ENCODE measurements at places on chromosomes 12 and 14.

DNA sequence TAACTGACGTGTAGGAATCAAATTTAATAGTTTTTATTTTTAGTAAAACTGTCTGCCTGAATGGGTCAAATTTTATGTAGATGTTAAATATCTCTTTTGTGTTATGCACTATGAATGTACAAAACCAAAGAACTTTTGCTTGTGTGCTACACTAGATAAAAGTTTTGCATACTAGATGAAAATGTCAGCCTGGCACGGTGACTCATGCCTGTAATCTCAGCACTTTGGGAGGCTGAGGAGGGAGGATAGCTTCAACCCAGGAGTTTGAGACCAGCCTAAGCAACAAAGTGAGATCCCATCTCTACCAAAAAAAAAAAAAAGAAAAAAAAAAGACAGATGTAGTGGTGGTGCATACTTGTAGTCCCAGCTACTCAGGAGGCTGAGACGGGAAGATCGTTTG is 11.1 kb downstream of the AEBP2 start:
- DNase-seq = no peak

- no peak for DNase-seq
Measured at GRCh38 chr14:89613260-89614008, 196.4 kb upstream of the FOXN3 start.

DNA sequence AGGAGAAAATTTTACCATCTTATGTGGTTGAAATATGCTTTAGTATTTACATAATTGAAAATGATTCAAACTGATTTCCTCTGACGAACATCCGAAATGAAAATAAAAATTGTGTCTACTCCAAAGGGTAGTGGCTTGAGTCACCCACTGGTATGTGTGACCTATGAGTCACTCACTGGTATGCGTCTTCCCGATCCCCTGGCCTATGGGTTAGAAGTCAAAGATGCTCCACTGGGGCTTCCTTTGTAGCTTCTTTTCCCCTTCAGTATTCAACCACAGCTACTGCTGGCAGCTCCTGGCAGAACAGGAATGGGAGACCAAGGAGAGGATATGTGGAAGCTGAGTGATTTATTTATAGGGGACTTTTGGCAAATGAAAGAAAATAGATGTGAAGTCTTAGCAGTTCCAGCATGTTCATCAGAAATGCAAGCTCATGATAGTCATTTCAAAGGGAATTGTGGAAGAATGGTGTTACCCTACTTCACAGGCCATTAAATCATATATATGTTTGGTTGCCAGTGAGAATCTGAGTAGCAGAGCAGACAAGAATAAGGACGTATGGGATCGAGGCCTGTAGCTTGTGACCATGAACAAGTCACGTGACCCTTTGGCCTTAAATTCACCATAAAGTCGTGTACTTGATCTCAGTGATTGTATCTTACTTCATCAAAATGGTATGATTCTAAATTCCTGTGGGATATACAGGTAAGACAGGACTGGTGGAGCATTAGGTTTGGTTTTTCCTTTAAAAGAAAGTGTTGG is 108.3 kb downstream of the CRADD start:
- no peak for DNase-seq

GRCh38 chr12:89326239-89327040 is 25.9 kb downstream of the DUSP6 start:
- DNase-seq = no peak

DNA sequence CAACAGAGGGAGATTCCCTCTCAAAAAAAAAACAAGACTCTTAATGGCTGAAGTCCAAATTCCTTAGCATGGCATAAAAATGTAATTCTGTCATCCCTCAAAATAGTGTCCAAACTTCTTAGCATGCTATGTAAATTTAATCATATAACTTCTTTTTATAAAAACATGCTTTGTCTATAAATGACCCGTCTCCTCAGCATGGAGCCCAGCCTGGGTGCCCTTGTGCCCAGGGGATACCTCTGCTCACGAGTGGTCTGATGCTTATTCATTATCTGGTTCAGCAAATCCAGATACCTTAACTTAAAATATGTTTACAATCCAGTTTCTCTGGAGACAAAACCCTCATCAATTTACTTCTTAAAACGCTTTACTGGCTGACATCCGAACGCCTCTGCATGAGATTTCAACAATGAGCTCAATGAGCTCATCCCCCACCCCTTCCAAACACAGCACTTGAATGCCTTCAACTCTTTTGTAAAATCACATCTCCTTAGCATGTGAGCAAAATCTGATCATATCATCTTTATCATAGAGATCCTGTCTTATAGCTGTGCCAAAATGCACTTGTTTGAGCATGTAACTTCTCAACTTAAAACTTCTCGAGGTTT is 15.7 kb downstream of the RTL1 start:
- DNase-seq = no peak

DNA sequence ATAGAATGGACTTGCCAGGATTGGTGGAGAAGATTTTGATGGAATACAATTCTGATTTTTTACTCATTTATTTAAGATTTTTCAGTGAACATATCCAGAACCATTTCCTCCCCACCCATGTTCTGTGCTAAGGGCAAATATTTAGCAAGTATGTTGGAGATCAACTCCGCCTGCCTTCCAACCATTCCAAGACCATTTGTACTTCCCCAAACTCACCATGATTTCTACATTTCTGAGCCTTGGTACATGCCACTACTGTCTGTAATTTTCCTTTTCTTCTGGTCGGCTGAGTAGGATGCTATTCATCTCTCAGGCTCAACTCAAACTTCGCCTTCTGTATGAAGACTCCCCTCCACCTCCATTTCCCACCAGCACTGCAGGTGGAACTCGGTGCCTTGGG is 150.6 kb downstream of the NTF3 start:
- no peak for DNase-seq

GRCh38 chr14:69355607-69356281 is 42.4 kb downstream of the ERH start:
- no peak for DNase-seq

DNA sequence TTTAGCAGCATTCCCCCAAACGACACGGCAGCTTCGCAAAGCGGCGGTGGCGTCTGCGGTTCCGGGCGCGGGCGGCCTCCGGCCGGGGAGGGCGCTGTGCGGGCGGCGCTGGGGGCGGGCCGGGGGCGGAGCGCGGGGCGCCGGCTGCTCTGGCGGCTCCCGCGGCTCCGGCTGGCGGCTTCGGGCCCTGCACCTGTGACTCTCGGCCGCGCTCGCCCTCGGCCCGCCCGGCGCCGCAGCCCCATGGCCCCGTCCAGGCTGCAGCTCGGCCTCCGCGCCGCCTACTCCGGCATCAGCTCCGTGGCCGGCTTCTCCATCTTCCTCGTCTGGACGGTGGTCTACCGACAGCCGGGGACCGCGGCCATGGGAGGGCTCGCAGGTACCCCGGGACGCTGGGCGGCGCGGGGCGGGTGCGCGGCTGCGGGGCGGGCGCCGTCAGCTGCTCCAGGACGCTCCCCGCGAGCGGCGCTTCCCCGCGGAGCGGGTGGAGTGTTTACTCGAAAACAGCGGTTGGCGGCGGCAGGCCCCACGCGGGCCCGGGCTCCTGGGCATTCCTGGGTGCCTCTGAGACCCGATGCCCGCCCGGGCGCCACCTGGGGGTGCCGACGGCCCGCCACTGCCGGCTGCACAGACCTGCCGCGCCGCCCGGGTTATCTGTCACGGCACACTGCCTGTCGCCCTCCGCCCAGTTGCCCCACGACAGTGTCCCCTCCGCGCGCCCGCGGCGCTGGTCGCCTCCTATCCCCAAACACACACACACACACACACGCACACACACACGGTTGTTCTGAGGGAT is at the start of gene SLC48A1:
Gene SLC48A1, plus strand, starts transcription at position 177 of the 796 bp plus-strand sequence. Its CDS starts 67 bp downstream, at position 244.
- DNase-seq = peak; percentile 13

DNA sequence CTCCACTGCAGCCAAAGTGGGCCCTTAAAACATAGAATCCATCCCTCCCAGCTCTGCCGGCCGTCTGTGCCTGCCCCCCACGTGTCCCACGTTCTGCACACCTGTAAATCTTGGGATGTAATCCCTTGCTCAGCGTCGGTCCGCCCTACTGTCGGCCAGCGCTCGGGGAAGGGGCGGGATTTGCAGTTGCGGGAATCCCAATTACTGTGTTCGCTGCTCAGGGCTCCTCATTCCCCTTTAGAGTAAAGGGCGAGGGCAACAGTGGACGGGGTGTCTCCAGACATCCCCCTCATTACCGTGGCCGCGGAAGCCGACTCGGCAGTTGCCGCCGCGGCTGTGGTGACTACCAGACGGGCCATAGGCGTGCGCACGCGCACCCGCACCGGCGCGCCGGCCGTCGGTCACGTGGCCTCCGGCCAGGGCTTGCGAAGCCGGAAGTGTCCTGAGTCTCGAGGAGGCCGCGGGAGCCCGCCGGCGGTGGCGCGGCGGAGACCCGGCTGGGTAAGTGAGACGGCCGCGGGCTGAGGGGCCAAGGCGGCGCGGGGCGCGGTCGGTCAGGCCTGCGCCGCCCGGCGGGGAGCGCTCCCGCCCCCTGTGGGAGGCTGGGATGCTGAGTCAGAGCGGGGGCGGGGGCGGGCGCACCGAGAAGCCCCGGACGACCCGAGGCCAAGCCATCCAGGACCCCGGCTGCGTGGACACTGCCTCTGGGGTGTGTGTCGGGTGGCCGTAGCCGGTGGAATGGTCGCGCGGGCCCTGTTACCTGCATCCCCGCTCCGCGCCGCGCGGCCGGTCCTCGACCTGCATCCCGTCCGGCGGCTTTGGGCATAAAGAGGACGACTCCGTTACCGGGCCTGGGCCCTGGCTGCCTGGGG is at the start of gene TBK1:
Gene TBK1, plus strand, starts transcription at position 434 of the 872 bp plus-strand sequence. CDS start 3,751 bp downstream, outside the sequence.
- no peak for DNase-seq

DNA sequence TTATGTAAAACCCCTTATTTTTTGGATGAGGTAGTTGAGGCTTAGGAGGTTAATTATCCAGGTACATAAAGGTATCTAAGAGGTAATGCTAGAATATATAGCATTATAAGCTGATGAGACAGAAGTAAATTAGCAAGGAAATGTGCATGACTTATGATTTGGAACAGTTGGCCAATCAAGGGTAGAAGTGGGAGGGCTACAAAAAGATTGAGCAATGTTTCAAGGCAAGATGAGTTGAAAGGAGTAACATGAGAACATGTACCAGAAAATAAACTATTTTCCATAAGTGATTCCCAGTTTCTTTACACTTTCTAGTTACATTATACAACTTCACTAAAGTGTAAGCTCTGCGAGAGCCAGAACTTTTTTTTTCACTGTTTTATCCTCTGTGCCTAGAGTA is 290.9 kb downstream of the LRIG3 start:
- no peak for DNase-seq

GRCh38 chr12:90335566-90335965 is 619.4 kb downstream of the CCER1 start:
- no peak for DNase-seq

- DNase-seq = no peak
Measured at GRCh38 chr14:29176876-29177275, 410.3 kb downstream of the FOXG1 start.

- DNase-seq = no peak
Measured at GRCh38 chr12:32302218-32303173, 96.9 kb upstream of the FGD4 start.

GRCh38 chr12:52946797-52947547 is 1.9 kb upstream of the KRT18 start:
- DNase-seq = no peak

DNA sequence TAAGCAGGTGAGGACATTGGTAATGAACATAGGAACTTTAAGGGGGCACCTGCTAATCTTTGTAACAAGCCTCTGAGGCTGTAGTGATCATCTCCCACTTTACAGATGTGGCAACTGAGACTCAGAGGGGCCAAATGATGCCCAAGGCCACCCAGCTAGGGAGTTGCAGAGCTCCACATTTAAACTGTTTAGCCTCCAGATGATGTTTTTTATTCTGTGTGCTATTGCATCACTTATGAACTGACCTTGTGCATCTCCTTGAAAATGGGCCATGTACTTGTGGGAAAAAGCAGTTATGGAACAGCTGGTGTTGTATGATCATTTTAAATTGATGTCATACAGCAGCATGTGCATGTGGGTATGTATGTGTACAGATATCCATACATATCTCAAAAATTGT is 41.4 kb downstream of the TPCN1 start:
- no peak for DNase-seq

DNA sequence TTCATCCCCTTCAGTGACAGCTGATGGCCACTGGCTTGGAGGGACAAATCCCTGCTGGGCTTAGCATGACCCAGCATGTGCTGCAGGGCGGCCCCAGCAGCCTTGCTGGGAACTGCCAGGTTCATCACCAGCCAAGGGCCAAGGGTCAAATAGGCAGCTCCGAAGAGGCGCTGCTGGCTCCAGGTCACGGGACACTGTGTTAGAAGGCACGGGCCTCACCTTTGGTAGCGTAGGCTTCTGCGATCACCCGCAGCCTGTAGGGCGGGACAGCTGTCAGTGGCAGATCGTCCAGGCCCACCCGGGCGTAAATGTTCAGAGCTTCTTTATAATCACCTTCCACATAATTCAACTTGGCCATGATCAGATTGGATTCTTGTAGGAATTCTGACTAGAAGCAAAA is 35.7 kb downstream of the TTC7B start:
- no peak for DNase-seq

GRCh38 chr12:49069507-49070346 is at the start of gene RHEBL1:
Gene RHEBL1 (minus strand): TSS chr12:49069979. CDS start chr12:49069785, 194 bp downstream.
- peak; percentile 96 for DNase-seq

GRCh38 chr12:32609966-32610365 is 69.1 kb upstream of the DNM1L start:
- no peak for DNase-seq

DNA sequence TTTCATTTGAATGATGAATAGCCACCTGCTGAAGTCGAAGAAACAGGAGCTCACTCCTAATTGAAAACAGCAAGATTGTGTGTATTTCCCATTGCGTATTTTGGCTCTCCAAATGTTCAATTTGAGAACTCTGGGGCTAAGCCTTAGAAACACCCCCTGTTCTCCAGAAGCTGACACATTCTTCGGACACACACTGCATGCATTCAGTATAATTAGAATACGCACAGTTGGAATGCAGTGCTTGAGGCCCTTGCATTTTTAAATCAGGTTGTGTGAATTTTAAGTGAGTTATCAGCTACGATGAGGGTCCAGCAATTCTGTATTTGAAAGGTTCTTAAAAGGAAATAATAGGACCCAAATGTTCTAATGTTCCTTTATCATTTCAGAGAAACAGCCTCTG is 103.8 kb downstream of the PRKD1 start:
- DNase-seq = no peak

GRCh38 chr14:51205486-51205885 is 34.6 kb upstream of the TMX1 start:
- no peak for DNase-seq

- no peak for DNase-seq
Measured at GRCh38 chr12:13205809-13206559, 9.5 kb downstream of the EMP1 start.

- peak; percentile 27 for DNase-seq
Measured at GRCh38 chr12:122265886-122266229, 436 bp downstream of the VPS33A start.

Data from stimulated activated CD4-positive, alpha-beta T cell treated with anti-CD3 and anti-CD28 coated beads, TNF-alpha, amount 100 ng/mL, for 1 hour (primary cell).